Left colon (tissue), 2 donors: ENCODE measurements at places on chromosomes 4 and X.
A peak's percentile ranks its signal among the peaks of the same experiment; 100 is the strongest.

- no peak for DNase-seq
These were observed 1508.3 kb downstream of the RAPGEF2 start for GRCh38 chr4:160611181-160611580.

- peak; percentile 51 for DNase-seq
These were observed 28.8 kb upstream of the CFAP47 start for GRCh38 chrX:35890699-35891098.

GRCh38 chrX:31545191-31545590, 473.4 kb upstream of the FTHL17 start:
- DNase-seq, result no peak

DNA sequence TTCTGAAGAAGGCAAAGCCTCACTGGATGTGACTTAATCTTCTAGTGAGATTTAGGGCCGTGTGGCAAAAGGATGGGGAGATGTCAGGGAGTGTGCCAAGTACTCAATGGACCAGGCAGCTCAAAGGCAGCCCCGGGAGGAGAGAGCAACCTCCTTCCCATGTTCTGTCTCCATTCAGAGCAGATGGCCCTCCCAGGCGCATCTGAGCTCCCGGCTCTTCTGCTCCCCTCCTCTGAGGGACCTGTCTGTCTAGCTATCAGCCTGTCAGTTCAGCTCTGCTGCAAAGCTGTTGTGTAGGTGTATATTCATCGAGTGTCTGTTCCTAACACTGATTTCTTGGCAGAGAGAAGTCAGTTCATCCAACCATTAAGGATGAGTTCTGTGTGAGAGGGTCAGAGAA, 10.9 kb upstream of the PORCN start:
- no peak for DNase-seq

- no peak for DNase-seq
These were observed 109.1 kb upstream of the BMP3 start for GRCh38 chr4:80921441-80921840.

DNA sequence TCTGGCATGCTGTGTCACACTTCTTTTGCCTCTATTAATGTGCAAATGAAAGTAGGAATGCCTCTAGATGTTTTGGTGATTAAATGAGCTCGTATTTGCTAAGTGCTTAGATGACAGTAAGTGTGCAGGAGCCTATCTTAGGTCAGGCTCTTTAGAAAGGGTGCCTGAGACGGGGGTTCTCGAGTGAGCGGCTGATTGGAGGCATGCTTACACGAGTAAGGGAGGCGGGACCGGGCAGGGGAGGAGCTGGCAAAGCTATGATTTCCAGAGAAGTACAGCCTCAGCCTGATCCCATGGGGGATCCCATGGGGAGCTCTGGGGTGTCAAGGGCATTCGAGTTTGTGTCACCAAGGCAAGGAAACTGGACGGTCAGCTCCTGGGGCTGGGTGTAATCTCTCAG, 44.8 kb downstream of the CLDN34 start:
- no peak for DNase-seq

GRCh38 chr4:139540161-139540560, 15.9 kb downstream of the SETD7 start:
- DNase-seq, result no peak

GRCh38 chr4:30952526-30953219, 232.5 kb downstream of the PCDH7 start:
- no peak for DNase-seq

DNA sequence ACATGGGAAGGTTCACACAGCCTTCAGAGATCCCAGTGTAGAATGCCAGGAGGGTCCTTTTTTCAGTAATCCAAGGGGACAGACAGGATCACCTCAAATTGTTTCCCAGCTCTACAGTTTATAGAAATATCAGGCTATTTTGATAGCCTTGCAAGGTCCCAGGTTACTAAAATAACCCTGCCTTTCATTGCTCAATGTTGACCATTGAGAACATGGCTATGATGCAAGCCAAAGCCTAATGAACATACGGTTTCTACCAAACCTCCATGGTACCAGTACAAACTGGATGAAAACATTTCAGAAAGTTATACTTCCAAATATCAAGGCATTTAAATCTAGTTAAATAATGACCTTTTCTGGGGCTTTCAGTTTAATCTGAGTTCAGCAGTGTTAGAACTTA, 151.5 kb downstream of the PLS3 start:
- DNase-seq, result no peak

- no peak for DNase-seq
These were observed 57.5 kb downstream of the TEC start for GRCh38 chr4:48212165-48212564.

DNA sequence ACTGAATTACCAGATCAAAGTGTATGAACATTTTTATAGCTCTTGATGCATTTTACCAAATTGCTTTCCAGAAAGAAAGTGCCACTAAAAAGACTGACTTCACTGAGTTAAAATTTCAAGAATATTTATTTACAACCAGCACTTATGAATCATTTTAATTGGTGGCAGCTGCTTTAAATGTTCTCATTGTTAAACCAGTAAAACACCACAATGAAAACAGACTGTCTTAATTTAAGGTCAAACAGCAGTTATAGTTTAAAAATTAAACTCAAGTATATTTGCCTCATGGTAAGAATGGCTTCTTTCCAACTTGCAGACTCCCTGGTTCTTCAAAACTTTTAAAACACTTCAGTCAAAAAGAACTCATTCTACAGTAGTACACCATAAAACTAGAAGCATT, 36.9 kb downstream of the AMMECR1 start:
- no peak for DNase-seq

DNA sequence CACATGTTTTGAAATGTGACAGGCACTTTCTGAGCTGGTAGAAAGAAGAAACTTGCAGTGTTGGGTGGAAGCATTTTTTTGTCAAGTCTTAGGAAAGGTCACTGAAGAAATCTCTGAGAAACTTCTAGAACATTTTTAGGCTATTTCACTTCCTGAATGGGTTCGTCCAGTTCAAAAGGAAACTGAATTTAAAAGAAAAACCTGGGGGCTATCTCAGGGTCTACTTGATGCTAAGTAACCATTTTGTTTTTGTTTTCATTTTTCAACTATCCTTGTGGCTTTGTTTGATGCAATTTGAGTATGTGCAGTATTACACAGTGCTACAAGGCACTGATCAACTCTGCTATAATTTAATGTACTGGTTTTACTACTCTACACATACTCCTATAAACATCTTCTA, 34.0 kb upstream of the AMOT start:
- no peak for DNase-seq

- no peak for DNase-seq
These were observed 13.7 kb upstream of the PIGA start for GRCh38 chrX:15349046-15349445.

DNA sequence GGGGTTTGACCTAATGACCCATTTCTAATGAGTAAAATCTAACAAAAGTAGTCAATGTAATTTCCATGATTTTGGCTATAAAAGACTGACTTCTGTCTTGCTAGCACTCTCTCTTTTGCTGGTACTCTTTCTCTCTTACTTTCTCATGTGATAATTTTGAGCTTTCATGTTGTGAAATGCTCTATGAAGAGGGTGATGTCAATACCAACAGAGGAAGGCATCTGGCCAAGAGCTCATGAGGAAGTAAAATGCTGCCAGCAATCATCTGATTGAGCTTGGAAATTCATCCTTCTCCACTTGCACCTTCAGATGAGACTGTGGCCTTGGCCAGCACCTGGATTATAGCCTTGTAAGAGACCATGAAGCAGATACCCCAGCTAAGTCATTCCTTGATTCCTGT, 347.7 kb downstream of the HS3ST1 start:
- no peak for DNase-seq

- DNase-seq, result no peak
These were observed 142.9 kb downstream of the BCOR start for GRCh38 chrX:39954851-39955250.

GRCh38 chrX:71626576-71626975, 8.3 kb upstream of the CXCR3 start:
- peak; percentile 66 for DNase-seq

DNA sequence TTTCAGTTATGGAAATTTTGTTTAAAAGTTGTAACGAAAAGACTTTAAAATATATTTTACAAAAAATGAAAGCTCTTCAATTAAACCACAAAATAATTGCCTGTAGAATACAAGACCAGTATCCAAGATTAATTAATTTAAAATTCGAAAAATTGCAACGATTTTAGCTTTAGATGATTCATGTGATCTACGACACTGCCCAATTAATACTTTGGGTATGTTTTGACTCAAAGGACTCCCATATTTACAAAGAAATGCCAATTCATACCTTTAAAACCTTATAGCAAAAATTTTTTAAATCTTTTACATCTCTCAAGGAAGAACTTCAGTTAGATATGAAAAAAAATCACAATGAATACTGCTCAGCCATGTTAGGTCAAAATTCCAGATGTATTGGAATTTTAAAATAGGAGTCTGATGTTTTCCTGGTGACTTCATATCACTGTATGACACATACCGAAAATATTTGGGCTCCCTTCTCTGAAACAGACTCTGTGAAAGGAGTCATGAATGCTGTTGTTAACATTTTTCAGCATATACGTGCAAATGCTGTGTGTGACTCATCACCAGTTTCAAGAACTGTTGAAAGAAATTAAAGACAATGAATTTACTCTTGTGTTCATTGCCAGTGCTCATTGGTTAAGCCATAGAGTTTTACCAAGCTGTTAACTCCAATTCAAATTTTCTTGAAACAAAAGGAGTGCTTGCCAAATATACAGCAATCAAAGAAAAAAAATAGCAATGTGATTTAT, 13.8 kb upstream of the SMS start:
- no peak for DNase-seq

GRCh38 chr4:84482564-84483563, 16.2 kb downstream of the NKX6-1 start:
- DNase-seq, result peak; percentile 71

- no peak for DNase-seq
These were observed 107.6 kb downstream of the SOWAHB start for GRCh38 chr4:76790377-76790776.

GRCh38 chrX:78822157-78822690, 74.7 kb downstream of the LPAR4 start:
- no peak for DNase-seq

- DNase-seq, result no peak
These were observed 60.5 kb upstream of the TSPAN7 start for GRCh38 chrX:38500866-38501265.

- DNase-seq, result peak; percentile 49
These were observed 74.8 kb upstream of the PACRGL start for GRCh38 chr4:20625426-20625825.

DNA sequence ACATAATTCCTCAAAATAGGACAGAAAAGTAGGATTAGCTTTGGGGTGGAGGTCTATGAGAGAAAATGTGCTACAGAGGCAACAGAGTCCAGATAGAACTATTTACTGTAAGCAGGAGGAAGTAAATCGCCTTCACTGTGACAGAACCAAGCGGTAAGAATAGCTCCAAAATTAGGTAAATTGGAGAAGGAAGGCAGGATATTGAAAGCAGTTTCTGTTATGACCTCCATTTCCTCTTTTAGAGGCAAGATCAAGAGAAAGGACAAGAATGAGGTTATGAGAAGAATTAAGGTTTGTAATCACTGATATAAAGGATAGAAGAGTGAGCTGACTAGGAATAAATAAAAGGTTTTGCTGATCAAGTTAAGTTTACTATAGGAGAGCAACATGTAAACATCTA, 44.1 kb upstream of the NEUROG2 start:
- DNase-seq, result no peak

DNA sequence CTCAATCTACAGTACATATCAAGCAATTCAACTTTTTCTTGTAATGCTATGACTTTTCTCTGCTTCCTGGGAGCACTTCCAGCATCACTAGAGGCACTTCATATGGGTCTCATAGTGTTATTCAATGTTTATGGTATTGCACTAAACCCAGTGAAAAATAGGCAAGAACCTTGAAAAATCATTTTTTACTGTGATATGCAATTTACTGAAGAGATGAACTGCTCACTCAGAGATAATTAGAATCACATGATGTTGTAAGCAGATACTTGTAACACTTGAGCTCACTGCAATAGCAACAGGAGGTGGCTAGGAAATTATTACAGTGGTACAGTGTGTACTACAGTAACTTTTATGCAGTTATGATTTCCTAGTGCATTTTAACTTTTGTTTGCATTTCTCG, 93.3 kb downstream of the RASGEF1B start:
- DNase-seq, result no peak

GRCh38 chr4:55157559-55158277, 32.3 kb upstream of the KDR start:
- DNase-seq, result no peak

DNA sequence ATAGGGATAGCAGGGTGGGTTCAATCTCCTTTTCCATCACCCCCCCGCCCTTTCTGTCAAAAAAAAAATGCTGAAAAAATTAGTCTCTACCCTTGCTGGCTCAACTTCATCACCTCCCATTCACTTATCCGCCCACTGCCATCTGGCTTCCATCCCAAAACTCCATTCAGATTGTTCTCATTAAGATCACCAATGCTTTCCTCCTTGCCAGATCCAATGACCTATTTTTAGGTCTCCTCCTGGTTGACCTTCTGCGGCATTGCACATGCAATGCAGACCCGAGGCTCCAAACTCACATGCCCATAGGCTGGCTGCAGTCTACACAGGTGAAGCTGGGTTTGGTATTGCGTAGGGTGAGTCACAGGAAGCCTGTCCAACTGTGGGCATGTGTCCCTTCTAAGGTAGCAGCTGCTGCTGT, 21.1 kb upstream of the STIM2 start:
- no peak for DNase-seq

DNA sequence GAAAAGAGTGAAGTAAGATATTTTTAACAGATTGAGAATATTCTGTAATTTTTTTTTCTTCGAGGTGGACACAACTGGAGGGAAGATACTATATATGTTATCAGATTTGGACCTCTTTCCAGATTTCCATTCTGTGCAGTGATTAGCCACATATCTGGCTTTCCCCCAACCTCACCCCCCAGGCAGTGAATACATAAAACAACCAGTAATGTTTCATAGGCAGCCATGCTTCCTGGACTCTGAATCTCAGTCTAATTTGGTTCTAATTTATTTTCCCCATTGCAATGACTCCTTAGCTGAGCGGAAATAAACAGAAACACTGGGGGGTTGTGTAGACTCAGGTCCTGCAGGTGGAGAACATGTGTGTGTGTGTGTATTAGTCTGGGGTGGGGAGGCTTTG, 226.5 kb downstream of the FBXW7 start:
- DNase-seq, result no peak

DNA sequence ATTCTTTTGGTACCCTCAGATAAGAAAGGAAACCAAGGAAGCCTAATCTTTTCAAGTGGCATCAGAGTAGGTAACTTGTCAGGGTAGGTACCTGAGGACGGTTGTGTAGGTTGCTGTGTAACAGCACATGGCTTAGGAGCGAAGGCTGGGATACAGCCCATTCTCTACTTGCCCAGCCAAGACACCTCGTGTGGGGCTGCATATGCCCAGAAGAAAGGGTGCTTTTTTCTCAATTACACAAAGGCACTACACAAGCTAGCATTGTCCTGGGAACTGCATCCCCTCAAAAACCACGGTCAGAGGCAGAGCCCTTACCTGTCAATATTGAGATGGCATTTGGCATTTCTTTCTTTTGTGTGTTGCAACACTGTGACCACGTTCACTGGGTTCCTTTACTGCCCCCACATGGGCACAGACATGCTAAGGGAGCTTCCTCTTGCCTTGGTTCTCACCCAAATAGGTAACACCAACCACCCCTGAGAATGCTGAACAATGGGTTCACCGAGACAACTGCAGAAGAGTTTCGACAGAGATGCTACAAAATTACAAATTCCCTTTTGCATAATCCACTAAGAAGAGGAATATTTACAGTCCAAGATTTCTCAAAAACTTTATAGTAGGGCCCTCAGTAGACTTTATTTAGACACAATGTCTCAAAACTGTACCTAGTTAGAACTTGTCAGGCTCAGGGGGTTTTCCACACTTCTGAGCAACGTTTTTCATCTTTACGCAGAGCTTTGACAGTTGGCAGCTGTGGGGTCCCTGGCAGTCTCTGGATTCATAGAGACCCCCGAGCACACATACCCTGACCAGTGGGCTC, 35.8 kb upstream of the TNIP3 start:
- no peak for DNase-seq
